ENCODE measurements at places on chromosomes 7 and 10. TPM values are rescaled to one million over a fixed set of nuclear protein-coding genes. Genes with fewer than 3 reads are reported as not detected.

DNA sequence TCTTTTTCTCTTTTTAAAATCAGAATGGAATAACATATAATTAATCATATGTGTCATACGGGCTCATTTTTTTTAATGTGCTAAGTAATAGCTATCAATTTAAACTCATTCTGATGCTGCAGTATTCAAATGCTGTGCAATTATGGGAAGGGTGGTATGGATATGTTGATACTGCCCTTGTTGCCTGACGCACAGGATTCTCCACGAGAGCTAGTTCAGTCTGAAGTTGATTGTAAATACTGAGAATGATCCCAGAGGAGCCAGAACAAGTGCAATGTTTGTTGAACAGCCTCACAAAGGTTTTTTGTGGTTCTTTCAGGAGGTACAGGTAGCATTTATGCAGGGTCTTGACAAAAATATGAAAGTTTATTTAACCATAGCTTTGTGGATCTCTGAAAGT, 13.4 kb downstream of the NPY start:
- H3K4me1 ChIP-seq = no peaks in the 10 kb centered on the region
- H3K27ac ChIP-seq = no peak overlapping the region
- no peaks in the 10 kb centered on the region for H3K36me3 ChIP-seq
- DNase-seq = no peak

DNA sequence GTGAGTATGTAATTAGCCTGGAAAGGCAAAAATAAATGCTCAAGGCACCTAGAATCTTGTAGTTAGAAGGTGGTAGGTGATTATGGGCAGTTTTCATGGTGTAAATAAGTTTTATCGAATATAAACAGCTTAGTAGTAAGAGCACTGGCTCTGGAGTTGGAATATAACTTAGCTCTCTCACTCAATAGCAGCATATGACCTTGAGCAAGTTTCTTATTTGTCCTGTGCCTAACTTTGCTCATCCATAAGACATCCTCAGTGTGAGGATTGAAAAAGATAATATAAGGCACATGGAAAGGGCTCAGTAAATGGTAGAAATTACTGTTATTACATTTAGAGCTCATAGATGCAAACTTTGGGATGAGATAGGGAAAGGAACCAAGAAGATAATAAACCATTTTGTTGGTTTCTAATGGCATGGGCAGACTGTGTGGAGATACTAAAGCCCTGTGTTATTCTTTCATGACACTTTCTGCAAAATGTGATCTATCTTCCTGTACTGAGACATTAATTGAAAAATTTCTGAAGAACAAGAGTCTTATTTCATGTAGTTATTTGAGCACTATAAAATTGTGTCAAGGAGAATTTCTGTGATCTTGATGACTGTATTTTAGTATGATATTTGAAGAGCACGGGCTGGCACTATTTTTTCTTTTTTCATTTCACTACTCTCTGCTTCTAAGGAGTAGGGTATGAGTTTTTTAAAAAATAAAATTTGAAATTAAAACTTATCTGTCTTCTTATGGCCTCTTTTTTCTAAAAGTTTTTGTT, 3.1 kb downstream of the SLK start:
- no peaks in the 10 kb centered on the region for H3K36me3 ChIP-seq
- no peaks in the 10 kb centered on the region for H3K27me3 ChIP-seq
- H3K27ac ChIP-seq = no peak overlapping the region

DNA sequence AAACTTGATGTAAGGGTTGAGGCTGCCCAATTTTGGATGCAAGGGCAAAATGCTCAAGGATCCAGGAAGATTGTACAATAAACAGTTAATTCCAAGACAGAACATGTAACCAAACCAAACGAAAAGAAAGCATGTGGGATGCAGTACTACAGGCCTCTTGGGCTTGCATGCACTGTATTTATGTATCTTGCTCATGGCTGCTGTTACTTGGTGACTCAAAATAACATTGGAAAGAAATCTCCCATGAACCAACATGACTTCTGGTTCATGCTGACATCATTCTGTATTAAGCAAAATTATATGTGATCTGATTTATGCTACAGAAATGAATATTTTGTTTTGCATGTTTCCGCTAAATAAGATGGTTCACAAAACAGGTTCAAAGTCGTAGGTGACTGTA, 65.9 kb upstream of the FZD1 start:
- DNase-seq = no peak
- no peak overlapping the region for H3K27ac ChIP-seq
- H3K36me3 ChIP-seq = no peaks in the 10 kb centered on the region

DNA sequence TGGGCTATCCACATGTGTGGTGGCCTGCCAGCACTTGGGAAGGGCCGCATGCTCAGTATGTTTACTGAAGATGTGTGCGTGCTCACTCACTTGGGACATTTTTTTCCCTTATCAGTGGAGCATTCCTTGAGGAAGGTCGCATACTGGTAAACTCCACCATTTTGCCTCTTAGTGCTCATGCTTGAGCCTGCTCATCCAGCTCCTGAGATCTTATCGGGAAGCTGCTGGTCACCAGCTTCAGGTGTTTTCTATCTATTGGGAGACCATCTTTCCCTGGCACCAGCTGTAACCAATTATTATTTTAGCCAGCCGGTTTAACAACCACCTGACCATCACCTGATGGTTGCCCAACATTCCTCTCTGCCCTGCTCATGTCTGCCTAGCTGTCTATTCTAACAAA, 35.0 kb upstream of the TRIM24 start:
- H3K4me3 ChIP-seq = no peak overlapping the region
- H3K4me1 ChIP-seq = no peaks in the 10 kb centered on the region
- H3K27me3 ChIP-seq = no peaks in the 10 kb centered on the region
- H3K27ac ChIP-seq = no peak overlapping the region

EEPD1 gene
- total RNA-seq = 17.4 TPM

- no peak for DNase-seq
- H3K27ac ChIP-seq = no peak overlapping the region
- H3K27me3 ChIP-seq = no peaks in the 10 kb centered on the region
Observed at GRCh38 chr10:62498271-62498670, 124.1 kb downstream of the ZNF365 start.

DNA sequence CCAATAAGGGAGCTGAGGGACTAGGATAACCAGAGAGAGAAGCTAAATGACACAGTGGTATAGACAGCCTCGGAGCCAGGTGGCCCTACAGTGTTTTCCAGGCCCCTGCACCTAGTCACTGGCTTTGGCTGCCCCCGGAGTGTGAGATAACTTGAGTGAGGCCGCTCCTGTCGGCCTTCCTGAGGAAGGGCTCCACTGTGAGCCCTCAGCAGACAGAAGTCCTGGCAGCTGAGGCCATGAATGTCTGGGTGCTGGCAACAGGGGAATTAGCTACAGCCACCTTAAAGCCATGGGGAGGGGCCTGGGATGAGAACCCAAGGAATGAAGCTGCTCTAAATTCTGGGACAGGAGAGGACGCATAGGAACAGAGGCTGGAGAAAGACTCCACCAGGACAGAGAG, 4.6 kb upstream of the GDF10 start:
- no peak overlapping the region for H3K4me3 ChIP-seq
- no peak overlapping the region for H3K27ac ChIP-seq
- no peak for DNase-seq
- peaks cover 11% of the 10 kb centered on the region for H3K4me1 ChIP-seq

GRCh38 chr10:22210267-22210666, 7.5 kb downstream of the EBLN1 start:
- no peak overlapping the region for H3K27ac ChIP-seq
- no peaks in the 10 kb centered on the region for H3K27me3 ChIP-seq
- no peak overlapping the region for H3K4me3 ChIP-seq
- DNase-seq = no peak
- H3K4me1 ChIP-seq = no peaks in the 10 kb centered on the region
- H3K36me3 ChIP-seq = no peaks in the 10 kb centered on the region

DNA sequence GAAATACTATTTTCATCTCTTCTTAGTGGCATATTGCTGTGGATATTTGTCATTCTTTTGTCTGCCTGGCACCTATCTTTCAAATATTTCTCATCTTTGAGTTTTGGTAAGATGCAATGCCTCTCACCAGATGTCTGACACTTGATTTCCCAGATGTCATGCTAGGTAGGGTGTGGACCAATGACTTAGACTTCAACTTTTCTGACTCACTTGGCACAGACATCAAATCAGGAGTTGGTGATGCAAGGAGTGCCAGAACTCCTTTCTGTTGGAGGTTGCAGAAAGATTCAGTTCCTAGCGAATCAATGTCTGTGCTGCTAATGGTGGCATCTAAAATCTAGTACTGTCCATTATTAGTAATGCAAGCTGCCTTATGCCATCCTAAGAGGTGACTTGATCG, 216.9 kb upstream of the FERD3L start:
- no peaks in the 10 kb centered on the region for H3K27me3 ChIP-seq

- H3K4me3 ChIP-seq = no peak overlapping the region
- no peaks in the 10 kb centered on the region for H3K4me1 ChIP-seq
- no peaks in the 10 kb centered on the region for H3K27me3 ChIP-seq
- no peaks in the 10 kb centered on the region for H3K36me3 ChIP-seq
- H3K27ac ChIP-seq = no peak overlapping the region
Observed at GRCh38 chr10:25966844-25967243, 32.8 kb downstream of the MYO3A start.

CPA4 gene
- total RNA-seq = not detected

DNA sequence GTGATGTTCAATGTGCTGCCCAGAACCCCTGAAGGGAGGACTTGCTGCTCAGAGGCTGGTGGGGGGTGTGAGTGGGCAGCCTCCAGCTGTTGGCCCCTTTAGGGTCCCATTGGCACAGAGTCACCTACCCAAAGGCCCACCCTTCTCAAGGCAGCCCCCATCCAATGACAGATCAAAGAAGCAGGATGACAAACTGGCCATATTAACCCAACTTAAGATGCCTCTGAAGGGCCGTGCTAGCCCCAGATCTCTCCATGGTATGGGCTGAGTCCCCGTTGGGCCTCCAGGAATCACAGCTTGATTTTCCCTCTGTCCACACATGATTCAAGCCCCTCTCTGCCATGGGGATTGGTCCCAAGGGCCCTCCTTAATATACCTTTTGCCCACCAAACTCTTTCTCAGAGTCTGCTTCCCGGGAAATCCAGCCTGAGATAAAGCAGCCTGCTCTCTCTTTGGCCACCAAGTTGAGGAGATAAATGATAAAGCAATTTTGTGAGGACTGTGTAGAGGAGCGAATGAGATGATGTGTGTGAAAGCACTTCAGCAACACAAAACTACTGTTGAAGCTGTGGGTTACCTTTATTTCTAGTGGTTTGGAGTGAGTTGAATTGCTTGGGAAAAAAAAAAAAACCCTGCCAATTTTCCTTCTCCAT, 38.2 kb upstream of the C10orf71 start:
- H3K27ac ChIP-seq = no peak overlapping the region
- H3K27me3 ChIP-seq = no peaks in the 10 kb centered on the region
- no peak overlapping the region for H3K4me3 ChIP-seq
- no peaks in the 10 kb centered on the region for H3K4me1 ChIP-seq

- DNase-seq = no peak
- no peaks in the 10 kb centered on the region for H3K27me3 ChIP-seq
- no peak overlapping the region for H3K27ac ChIP-seq
- H3K36me3 ChIP-seq = no peaks in the 10 kb centered on the region
- no peak overlapping the region for H3K4me3 ChIP-seq
Observed at GRCh38 chr10:61609701-61610100, 53.0 kb upstream of the CABCOCO1 start.

Data from thoracic aorta (tissue), 2 donors.